ENCODE measurements at places on chromosomes 2 and 18. TPM values are rescaled to one million over a fixed set of nuclear protein-coding genes. Genes with fewer than 3 reads are reported as not detected.

The HTRA2 gene
- total RNA-seq, result 24.2 TPM

The CPO gene
- total RNA-seq, result not detected

The KLHL30 gene
- 12.2 TPM for total RNA-seq

The SP100 gene
- total RNA-seq, result 57.6 TPM

The PARD6G gene
- 10.9 TPM for total RNA-seq

The RAB6C gene
- total RNA-seq, result 0.24 TPM

The EVX2 gene
- not detected for total RNA-seq

The RFTN2 gene
- total RNA-seq, result 28.5 TPM

The VWC2L gene
- total RNA-seq, result not detected

The SEPTIN10 gene
- 90.9 TPM for total RNA-seq

The MC5R gene
- not detected for total RNA-seq

Data from chondrocyte (in vitro differentiated cells).